ENCODE measurements at places on chromosomes 6 and 20.

DNA sequence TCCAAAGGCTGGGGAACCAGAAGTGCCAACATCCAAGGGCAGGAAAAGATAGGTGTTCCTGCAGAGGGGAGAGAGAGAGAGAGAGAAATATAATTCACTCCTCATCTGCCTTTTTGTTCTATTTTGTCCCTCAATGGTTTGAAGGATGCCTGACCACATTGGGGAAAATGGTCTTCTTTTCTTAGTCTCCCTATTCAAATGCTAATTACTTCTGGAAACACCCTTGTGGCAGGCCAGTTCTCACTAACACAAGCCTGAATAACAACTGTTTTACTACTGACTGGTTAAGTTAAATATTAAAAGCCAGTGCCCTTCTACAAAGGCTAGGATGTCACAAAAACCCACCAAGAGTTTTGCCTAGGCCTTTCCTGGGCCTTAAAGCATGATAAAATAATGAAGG, 425.4 kb upstream of the HTR1E start:
- DNase-seq = no peak

DNA sequence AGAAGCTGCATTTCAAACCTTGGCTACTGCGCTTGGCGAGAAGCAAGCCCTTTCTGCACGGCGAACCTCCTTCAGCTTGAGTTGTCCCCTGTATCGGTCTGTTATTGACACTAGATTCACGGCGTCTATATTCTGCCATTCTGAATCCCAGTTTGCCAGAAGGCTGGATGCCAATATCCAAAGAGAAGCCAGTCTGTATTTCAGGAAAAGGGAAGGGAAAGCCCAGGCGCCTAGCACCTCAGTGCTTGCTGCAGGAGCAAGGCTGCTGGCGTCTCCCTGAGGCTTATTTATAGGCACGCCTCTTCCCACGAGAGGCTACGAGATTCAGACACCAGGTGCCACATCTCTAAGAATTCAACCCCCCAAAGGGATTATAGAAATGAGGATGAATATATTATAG, 89.6 kb upstream of the CDH4 start:
- DNase-seq = no peak

DNA sequence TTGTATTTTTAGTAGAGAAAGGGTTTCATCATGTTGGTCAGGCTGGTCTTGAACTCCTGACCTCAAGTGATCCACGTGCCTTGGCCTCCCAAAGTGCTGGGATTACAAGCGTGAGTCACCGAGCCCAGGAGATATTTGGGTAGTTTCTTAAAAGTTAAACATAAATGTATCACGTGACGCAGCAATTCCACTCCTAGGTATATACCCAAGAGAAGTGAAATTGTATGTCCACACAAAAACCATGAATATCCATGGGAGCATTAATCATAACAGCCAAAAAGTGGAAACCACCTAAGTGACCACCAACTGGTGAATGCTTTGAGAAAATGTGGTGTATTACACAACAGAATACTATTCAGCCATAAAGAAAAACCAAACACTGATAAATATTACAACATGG, 164.8 kb downstream of the MRPL14 start:
- no peak for DNase-seq

- DNase-seq = no peak
These were observed at the start of gene TGM3 for GRCh38 chr20:2295886-2296515. Gene TGM3, plus strand, starts transcription at chr20:2296001. Its CDS starts 63 bp downstream, at chr20:2296064.

- DNase-seq = no peak
These were observed 429.6 kb upstream of the PLCB4 start for GRCh38 chr20:8639112-8639778.

GRCh38 chr6:109768485-109768884, 77.4 kb downstream of the FIG4 start:
- no peak for DNase-seq

DNA sequence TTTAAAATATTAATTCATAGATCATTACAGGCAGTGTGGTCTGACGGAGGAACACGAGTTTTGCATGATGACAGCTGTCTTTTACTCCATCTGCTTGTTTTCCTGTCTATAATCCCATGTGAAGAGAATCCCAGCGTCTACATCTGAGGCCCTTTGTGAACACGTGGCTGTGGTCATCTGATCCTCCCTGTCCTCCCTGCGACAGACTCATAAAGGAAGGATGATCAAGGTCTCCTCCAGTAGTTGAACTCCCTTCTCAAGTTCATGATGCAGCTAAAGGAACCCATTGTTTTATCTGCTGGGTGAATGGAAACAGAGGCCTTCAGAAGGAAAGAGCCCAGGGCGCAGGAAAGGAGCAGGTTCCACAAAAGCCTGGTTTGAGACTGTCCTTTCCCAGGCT, 435.8 kb upstream of the JARID2 start:
- no peak for DNase-seq

DNA sequence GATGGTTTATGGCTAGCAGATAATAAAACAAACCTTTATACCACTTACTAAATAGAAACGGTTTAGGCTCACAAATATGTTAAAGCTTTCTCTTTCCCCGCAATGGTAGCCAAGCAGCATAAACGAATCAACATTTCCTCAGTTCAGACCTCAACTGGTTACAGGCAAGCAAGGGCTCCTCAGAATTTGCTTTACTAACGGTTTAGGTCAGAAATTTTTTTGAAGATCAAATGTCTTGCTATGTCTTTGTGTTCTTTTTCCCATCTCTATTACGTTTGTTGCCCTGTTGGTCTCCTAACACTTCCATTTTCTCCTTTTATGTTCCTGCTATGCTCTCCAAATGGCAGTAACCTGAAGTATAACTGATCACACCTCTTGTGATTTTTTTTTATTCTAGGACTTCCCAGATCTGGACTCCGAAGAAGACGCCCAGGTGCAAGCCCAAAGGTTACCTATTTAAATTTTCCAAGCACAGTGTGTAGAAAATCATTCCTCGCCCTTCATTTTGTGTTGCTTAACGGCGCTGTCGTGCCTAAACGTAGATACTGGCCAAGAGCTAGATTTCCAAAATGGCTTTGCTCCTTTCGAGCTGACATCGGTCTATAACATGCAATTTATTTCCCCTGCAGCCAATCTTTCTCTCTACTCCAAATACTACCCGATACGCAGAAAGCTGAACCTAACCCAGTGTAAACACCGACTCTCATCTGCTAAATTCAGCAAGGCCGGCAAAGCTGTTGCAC, 717 bp upstream of the ASF1A start:
- peak; percentile 91 for DNase-seq

DNA sequence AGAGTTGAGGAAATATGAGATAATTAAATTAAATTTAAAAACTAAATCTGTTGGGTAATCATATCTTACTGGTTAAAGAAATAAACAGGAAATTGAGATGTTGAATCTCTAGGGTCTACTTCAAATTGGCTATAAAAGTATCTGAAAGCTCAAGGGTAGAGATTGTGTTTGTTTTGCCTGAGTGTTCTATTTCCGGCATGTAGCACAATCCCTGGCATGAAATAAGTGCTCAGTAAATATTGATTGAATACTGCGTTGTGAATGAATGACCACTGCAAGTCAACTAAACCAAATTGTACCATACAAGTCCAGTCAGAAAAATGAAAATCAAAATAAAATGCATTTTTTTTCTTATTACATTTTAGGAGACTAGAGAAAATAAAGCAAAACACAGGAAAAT, 709.8 kb downstream of the EPM2A start:
- DNase-seq = no peak

GRCh38 chr6:149628875-149629510, 19.5 kb downstream of the KATNA1 start:
- no peak for DNase-seq

DNA sequence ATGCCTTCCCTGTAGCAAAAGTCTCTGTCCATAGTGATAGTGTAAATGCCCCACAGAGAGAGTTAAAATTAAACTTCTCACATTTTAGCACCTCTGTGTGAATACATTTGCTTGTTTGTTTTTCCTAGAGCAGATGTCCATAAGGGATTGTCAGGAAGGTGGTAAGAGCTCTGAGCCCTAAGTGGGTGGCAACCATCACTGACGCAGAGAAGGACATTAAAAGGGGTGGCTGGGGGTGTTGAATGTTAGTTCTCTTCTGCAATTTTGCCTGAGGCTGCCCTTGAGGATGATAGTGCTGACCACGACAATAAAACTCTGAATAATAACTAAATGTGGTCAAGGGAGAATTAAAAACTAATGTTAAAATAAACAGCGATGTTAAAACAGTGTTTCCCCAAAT, 174.3 kb upstream of the ID4 start:
- no peak for DNase-seq

DNA sequence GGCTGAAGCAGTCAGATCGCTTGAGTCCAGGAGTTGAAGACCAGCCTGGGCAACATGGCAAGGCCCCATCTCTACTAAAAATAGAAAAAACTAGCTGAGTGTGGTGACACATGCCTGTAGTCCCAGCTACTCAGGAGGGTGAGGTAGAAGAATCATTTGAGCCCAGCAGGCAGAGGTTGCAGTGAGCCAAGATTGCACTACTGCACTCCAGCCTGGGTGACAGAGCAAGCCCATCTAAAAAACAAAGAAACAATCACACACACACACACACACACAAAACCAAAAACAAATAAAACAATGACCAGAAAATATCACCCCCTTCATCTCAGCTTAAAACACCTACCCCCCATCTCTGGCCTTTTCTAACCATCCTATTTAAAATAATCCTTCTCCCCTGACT, 68.0 kb downstream of the BTBD9 start:
- no peak for DNase-seq

GRCh38 chr6:164398647-164399046, 910.8 kb downstream of the C6orf118 start:
- DNase-seq = no peak

GRCh38 chr20:59374261-59374660, 73.8 kb downstream of the EDN3 start:
- DNase-seq = no peak

DNA sequence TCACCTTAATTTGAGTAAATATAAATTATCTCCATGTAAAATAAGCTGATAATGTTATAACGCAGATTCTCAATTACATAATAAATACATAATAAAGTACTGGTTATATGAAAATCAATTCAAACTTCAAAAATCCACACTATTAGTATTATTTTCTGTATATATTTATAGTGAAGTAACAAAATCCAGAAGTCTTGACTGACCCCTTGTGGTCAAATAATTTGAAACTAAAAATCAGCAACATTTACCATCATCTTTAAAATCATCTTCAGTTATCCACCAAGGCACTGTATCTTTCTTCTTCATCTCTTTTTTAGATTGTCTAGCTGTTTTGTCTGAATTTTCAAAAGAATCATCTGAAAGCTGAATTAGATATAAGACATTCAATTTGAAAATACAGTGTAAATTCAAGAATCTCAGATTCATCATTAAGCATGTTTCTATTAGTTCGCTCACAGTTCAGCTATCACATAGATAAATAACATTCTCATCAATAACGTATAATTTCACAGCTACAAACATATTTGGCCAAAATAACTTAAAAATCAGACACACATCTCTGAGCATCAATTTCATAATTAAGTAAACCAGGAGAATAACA, 6.5 kb downstream of the CEP162 start:
- no peak for DNase-seq

- DNase-seq = no peak
These were observed 590 bp downstream of the EYS start for GRCh38 chr6:65706436-65706835.

GRCh38 chr20:507006-507758, 36.4 kb downstream of the CSNK2A1 start:
- no peak for DNase-seq

DNA sequence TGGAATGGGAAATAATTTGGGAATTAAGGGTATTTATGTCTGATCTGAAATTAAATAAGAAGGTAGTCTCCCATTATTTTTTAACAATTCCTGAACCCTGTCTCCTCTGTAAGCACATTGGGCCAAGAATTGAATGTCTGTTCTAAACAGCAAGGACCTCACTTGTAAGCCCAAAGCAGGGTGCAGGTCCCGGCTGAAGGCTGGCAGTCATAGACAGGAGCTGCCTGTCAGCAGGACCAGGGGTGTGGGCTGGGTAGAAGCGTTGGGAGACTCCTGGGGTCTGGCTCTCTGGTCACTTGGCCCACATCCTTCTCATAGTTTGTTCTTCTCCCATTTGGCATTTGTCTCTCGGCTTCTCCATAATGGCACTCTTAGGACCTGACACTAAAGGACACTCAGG, 75.6 kb downstream of the SNX9 start:
- DNase-seq = no peak

DNA sequence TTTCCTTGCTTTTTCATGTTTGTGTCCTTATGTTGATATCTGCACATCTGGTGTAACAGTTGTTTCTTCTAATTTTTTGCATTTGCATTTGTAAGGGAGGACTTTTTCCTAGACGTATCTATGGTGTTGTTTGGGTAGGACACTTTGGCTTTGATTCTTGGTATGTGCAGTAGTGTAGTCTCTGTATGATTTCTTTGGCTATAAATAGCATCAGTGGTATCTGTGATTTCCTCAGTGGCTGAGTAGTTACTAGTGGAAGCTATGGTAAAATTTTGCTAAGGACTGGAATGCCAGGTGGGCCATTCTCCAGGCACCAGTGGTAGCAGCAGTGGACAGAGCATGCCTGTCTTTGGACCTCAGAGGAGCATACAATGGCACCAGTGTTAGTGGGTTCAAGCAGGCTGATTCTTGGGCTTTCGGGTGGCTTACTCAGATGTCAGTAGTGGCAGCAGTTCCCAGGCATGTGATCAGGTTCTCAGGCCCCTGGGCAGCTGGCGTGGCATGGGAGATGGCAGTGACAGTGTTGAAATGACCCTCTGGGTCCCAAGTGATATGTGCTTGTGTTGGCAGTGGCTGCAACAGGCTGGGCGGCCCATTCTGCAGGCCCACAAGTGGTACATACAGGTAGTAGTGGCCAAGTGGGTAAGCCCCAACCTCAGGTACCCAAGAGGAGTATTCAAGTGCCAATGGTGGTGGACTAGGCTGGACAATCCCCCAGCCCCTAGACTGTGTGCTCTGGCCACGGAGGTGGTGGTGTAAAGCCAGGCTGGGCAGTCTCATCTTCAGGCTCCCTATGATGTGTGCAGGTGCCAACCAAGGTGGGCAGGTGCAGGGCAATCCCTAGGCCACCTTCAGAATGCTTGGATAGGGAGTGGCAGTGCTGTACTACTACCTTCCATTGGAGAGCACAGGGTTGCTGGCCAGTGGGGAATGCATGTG, 54.5 kb downstream of the PLCG1 start:
- DNase-seq = no peak

DNA sequence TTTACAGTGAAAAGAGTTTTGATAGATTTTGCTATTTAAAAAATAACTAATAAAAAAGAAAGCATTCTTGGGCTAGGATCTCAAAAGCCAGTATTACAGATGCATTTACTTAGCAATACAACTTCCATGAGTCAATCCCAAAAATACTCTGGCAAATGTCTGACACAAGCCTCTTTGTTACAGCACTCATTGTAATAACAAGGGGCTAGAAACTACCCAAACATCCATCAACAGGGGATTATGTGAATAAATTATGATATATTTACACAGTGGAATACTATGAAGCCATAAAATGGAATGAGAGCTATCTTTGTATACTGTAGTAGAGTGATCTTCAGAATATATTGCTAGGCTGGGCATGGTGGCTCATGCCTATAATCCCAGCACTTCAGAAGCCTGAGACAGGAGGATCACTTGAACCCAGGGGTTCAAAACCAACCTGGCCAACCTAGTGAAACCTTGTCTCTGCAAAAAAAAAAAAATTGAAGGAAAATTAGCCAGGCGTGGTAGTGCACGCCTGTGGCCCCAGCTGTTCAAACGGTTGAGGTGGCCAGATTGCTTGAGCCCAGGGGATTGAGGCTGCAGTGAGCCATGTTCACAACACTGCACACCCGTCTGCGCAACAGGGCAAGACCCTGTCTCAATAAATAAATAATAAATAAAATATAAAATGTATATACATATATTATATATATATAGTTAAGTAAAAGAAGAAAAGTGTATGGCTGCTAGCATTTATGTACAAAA, 34.7 kb upstream of the TOP1 start:
- DNase-seq = no peak

GRCh38 chr6:7343546-7344475, 30.8 kb upstream of the SSR1 start:
- DNase-seq = no peak
